ENCODE measurements at places on chromosomes 4 and X. TPM values are rescaled to one million over a fixed set of nuclear protein-coding genes. Genes with fewer than 3 reads are reported as not detected.

- DNase-seq: no peak
- no peak overlapping the region for H3K27ac ChIP-seq
- H3K4me3 ChIP-seq: no peak overlapping the region
- peaks cover 97% of the 10 kb centered on the region for H3K36me3 ChIP-seq
- no peaks in the 10 kb centered on the region for H3K27me3 ChIP-seq
These were observed 19.5 kb downstream of the ZAR1 start for GRCh38 chr4:48509543-48509942.

APLN gene
- 0.99 TPM for total RNA-seq

GRCh38 chr4:103497692-103498091 is 222.1 kb downstream of the TACR3 start:
- DNase-seq: no peak
- H3K36me3 ChIP-seq: no peaks in the 10 kb centered on the region
- no peaks in the 10 kb centered on the region for H3K4me1 ChIP-seq
- no peak overlapping the region for H3K4me3 ChIP-seq
- H3K27me3 ChIP-seq: no peaks in the 10 kb centered on the region

MAGEB2 gene
- not detected for total RNA-seq

COL4A5 gene
- total RNA-seq: 187 TPM

- H3K36me3 ChIP-seq: no peaks in the 10 kb centered on the region
- no peaks in the 10 kb centered on the region for H3K27me3 ChIP-seq
- no peak overlapping the region for H3K27ac ChIP-seq
- no peaks in the 10 kb centered on the region for H3K4me1 ChIP-seq
- DNase-seq: no peak
These were observed 50.5 kb upstream of the OGT start for GRCh38 chrX:71482228-71482958.

DNA sequence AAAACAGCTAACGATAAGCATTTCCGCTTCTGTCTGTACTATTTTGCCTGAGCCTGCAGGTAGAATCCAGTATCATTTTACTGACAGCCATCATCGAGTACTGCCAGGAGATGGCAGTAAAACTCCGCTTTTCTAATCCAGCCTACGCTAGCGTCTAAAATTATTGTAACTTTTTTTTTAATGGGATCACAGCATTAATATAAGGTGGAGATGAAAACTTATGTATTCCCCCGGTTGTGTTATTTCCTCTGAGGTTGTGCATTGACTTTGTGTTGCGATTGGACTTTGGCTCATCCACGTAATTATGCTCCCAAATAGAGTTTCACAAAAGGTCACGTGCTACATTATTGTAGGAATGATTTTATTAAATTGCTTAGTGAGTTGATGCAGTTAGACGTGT is 248.1 kb downstream of the C4orf33 start:
- H3K4me3 ChIP-seq: no peak overlapping the region
- no peaks in the 10 kb centered on the region for H3K4me1 ChIP-seq
- no peak for DNase-seq
- no peaks in the 10 kb centered on the region for H3K36me3 ChIP-seq
- H3K27me3 ChIP-seq: no peaks in the 10 kb centered on the region

ERVMER34-1 gene
- 0.11 TPM for total RNA-seq

DNA sequence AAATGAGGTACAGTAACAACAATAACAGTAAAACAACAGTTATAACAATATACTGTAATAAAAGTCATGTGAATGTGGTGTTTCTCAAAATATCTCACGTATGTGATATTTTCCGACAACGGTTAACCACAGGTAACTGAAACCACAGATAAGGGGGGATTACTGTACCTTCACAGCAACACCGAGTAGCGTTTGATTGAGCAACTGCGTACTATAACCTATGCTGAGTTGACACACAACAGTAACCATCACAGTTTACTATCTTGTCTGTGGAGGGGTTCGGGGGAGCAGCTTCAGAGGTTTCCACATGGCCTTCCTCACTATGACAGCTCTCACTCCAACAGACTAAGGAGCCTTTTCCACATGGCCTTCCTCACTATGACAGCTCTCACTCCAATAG is 13.4 kb downstream of the RBMX2 start:
- H3K27me3 ChIP-seq: no peaks in the 10 kb centered on the region
- H3K4me1 ChIP-seq: no peaks in the 10 kb centered on the region
- no peak overlapping the region for H3K4me3 ChIP-seq
- H3K27ac ChIP-seq: no peak overlapping the region
- no peak for DNase-seq

TMEM154 gene
- total RNA-seq: 2.9 TPM

DNA sequence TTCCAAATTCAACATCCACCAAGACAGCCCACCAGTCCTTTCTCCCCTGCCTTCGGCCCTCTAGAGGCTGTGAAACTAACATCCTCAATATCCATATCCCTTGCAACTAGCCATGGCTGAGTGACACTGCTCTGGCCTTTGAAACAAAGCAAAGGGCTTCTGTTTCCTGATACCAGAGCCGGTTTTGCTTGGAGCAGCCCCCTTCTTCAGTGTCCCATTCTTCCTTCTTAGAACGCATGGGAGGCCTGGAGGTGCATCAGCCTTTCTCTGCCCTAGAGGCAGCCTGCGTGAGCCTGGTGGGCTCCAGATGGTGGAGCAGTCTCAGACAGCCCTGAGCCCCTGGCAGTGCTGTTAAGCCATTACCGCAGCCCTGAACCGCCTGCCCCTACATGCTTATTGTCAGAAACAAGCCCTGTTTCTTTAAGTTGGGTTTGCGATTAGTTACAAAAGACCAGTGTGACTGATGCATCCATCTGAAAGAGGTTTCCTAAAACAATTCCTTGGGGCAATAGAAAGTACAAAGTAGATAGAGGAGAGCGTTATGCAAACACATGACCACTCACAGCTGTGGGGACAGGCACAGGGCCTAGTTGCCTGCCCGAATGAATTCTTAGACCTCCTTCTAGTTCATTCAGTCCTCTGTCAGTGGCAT is 74.1 kb downstream of the EVC start:
- H3K4me1 ChIP-seq: peaks cover 7% of the 10 kb centered on the region
- no peaks in the 10 kb centered on the region for H3K27me3 ChIP-seq
- H3K36me3 ChIP-seq: peaks cover 21% of the 10 kb centered on the region
- no peak for DNase-seq
- no peak overlapping the region for H3K27ac ChIP-seq

GABRQ gene
- not detected for total RNA-seq

DNA sequence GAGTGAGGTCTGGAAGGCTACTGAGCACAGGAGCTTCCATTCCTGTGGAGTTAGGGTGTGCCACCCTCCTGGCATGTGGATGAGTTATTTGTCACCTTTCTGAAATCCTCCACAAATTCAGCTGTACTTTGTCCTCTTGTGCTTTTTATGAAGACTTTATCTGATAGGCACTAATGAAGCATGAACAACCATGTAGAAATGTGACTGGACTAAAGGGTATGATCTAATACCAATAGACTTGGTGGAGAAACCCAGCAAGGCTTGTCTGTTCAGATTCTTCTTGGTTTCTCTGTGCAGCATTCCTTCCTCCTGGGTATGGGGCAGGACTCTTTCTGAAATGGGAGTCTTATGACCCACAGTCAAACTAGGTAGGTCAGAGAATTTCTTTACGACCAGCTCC is 9.6 kb downstream of the NBDY start:
- H3K36me3 ChIP-seq: no peaks in the 10 kb centered on the region
- no peaks in the 10 kb centered on the region for H3K27me3 ChIP-seq
- no peak overlapping the region for H3K4me3 ChIP-seq
- peaks cover 2% of the 10 kb centered on the region for H3K4me1 ChIP-seq
- no peak for DNase-seq

PABPC1L2A gene
- total RNA-seq: 0.17 TPM

- no peaks in the 10 kb centered on the region for H3K36me3 ChIP-seq
- no peak for DNase-seq
- H3K4me1 ChIP-seq: no peaks in the 10 kb centered on the region
These were observed 39.3 kb downstream of the GRIA3 start for GRCh38 chrX:123223409-123223808.

XAGE3 gene
- total RNA-seq: not detected

DNA sequence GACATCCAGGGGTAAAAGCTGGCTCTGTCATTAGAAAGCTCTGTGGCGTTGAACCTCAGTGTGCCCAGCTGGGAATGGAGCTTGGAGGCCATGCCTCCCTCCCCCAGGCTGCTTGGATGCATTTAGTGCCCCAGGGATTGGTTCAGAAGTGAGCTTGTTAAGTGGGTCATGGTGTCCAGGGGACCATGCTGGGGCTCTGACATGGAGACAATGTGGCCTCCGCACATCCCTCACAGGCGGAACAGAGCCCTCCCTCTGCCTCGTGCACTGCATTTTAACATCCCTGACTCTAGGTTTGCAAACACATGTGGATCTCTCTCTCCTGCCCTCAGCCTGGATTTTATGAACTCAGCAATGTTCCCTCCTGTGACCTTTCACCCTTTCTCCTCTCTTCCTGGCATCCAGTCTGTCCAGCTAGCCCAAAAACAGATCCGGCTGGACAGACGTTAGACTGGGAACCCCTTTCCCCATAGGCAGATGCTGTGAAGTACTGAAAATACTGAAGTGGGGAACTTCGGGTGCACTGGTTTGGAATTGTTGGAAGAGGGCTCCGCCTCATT is 81.5 kb downstream of the SORCS2 start:
- no peaks in the 10 kb centered on the region for H3K27me3 ChIP-seq
- no peaks in the 10 kb centered on the region for H3K36me3 ChIP-seq
- H3K27ac ChIP-seq: no peak overlapping the region
- no peak for DNase-seq

GRCh38 chrX:18871970-18872369 is 111.9 kb downstream of the PHKA2 start:
- no peak for DNase-seq
- no peak overlapping the region for H3K4me3 ChIP-seq
- H3K36me3 ChIP-seq: no peaks in the 10 kb centered on the region
- H3K27ac ChIP-seq: peak overlapping the region; percentile 30
- H3K27me3 ChIP-seq: no peaks in the 10 kb centered on the region

DNA sequence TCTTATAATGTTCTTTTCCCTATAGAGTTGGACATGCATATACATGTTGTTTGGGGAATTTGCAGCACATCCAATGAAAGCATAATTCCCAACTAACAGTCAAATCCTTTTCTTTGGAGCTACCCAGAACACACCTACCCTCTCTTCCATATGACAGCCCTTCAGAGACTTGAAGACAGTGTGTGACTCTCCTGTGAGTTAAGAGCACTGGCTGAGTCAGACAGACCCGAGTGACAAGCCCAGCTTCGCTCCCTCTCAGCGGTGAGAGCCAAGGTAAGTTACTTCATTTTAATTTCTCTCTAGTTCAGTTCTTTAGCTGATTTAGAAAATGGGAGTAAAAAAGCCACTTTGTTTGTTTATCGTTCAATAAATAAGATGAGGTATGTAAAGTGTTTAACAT is 86.3 kb downstream of the RTL9 start:
- no peaks in the 10 kb centered on the region for H3K36me3 ChIP-seq
- no peaks in the 10 kb centered on the region for H3K4me1 ChIP-seq
- no peaks in the 10 kb centered on the region for H3K27me3 ChIP-seq

DNA sequence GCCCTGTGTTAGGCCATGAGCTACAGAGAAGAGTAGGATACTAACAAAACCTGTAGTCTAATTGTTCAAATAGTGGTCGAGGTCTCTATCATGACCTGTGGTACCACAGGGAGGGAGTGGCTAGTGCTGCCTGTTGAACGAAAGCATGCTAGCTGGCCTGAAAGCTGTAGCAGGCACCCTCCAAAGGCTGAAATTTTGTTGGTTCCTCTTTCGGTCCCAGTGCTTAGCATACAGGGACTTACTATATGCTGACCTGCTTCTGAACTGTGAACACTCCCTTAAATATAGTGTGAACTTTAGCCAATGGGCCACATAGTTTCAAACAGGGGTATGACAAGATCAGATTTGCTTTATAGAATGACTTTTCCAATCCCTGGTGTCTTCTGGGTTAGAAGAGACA is 113.4 kb downstream of the PJA1 start:
- H3K27ac ChIP-seq: no peak overlapping the region
- no peak for DNase-seq
- H3K4me1 ChIP-seq: no peaks in the 10 kb centered on the region
- H3K4me3 ChIP-seq: no peak overlapping the region
- H3K36me3 ChIP-seq: no peaks in the 10 kb centered on the region
- no peaks in the 10 kb centered on the region for H3K27me3 ChIP-seq

DNA sequence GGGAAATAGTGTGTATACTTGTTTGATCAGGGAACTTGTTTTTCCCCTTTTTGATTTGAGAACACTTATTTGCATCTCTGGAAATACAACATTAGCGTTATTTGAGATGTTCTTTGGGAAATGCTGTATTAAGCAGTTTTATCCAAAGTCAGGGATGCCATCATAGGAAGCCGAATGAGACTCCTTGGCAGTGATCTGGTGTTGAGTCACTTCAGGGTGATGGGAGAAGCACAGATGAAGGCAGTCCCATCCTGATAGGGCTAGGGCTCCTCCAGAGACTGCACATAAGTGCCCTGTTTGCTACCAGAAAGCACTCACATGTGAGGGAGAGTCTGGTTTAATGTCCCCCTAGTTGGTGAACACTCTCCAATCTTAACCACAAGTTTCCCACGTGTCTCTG is 62.3 kb downstream of the IL1RAPL1 start:
- no peak overlapping the region for H3K27ac ChIP-seq
- H3K27me3 ChIP-seq: no peaks in the 10 kb centered on the region
- DNase-seq: no peak
- H3K4me3 ChIP-seq: no peak overlapping the region

DNA sequence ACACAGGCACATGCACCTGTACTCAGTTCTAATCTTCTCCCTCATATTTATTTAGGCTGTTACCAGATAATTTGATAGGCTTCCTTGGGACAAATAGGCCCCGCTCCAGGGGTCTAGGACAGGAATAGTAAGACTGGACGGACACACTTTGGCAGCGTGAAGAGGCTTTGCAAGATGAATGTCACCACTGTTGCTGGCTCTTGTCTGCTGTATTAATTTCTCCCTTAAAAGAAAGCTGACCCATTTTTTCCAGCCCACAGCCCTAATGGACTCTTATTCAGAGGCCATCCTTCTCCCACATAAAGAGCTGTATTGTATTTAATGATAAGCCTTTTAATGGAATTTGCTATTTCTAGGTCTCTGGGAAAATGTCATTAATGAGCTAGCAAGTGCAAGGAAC is 18.0 kb downstream of the FAM184B start:
- no peaks in the 10 kb centered on the region for H3K4me1 ChIP-seq
- H3K27me3 ChIP-seq: no peaks in the 10 kb centered on the region
- no peak for DNase-seq
- no peaks in the 10 kb centered on the region for H3K36me3 ChIP-seq
- no peak overlapping the region for H3K4me3 ChIP-seq

GIMD1 gene
- not detected for total RNA-seq

- no peaks in the 10 kb centered on the region for H3K27me3 ChIP-seq
- H3K27ac ChIP-seq: no peak overlapping the region
- H3K36me3 ChIP-seq: no peaks in the 10 kb centered on the region
- no peak for DNase-seq
- H3K4me3 ChIP-seq: no peak overlapping the region
These were observed 9.8 kb upstream of the ANXA5 start for GRCh38 chr4:121706595-121707021.

SPANXA1 gene
- total RNA-seq: not detected

Measured in esophagus muscularis mucosa (tissue), 4 donors.